ENCODE measurements at places on chromosomes 7 and 10.
A peak's percentile ranks its signal among the peaks of the same experiment; 100 is the strongest.

DNA sequence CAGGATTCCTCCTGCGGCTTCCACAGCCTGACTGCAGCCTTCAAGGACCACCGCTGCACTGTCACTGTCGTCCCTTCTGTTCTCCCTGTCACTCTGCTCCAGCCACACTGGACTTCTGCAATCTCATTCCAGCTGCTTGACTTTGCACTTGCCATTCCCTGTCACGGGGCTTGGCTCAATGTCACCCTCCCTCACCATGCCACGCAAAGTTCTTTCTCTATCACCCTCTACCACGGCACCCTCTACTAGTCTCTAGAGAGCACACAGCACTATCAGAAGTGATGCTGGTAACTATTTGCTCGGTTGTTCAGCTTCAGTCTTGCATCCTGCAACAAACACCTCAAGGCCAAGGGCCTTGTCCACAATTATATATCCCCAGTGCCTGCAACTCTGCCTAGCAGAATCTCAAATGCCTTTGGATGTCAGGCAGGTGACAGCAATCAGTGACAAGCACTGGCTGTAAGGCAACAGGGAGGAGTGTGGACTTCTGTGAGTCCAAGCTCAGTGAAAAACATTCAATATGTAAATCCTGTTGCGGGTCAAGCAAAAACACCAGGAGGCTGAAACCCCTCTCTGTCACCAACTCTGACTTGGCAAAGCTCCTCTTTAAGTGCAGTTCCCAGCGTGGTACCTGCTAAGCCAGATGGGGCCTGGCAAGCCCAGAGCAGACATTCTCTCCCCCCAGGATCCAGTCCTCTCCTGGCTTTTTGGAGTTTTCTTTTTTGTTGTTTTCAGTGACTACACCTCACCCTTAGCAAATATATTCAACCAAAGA, 259.9 kb downstream of the FGFR2 start:
- no peak for DNase-seq

GRCh38 chr7:45718464-45719330, 144.5 kb downstream of the ADCY1 start:
- DNase-seq, result no peak

GRCh38 chr7:1555813-1556543, at the start of gene TMEM184A:
TSS of gene TMEM184A (minus strand) at chr7:1556205. CDS start at chr7:1555484, 721 bp downstream.
- DNase-seq, result no peak

DNA sequence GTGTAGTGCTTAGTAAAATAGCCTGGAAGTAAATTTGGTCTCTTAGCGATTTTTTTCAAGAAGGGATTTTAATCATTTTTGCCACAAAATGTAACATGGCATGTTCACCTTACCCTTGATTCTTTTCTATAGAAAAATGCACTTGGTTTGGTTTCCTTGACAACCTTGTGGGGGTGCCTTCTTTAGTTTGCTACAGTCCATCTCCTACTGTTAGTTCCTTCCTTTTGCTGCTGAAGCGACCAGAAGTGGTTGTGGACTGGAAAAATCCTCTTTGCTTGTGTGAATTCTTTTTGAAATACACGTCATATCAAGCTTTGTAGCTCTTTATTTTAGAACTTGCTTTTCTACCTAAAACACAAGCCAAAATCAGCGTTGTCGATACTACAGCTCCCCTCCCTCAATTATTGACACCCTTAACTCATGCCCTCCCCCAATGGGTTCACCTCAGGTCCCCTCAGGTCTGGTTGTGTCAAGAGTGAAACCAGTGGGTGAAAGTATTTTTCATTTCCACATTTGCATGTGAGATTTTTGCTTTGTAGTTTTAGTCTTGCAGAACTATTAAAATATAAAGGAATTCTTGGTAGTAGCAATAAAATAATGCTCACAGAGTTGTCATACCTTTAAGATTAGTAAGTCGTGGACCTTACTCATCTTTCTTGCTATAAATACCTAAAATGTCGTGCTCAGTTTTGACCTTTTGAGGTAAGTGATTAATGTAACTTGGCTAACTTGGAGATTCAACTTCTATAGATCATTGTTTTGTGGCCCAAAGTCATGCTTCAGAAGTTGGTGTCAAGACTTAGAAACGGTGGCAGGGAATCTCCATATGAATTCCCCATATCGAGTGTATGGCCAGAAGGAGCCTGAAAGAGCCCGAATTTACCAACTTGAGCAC, 1.5 kb downstream of the ACTR3B start:
- DNase-seq, result no peak

GRCh38 chr10:35391954-35392262, 55.6 kb downstream of the CCNY start:
- no peak for DNase-seq

- DNase-seq, result no peak
These were observed 3.9 kb upstream of the SGPL1 start for GRCh38 chr10:70811881-70812280.

DNA sequence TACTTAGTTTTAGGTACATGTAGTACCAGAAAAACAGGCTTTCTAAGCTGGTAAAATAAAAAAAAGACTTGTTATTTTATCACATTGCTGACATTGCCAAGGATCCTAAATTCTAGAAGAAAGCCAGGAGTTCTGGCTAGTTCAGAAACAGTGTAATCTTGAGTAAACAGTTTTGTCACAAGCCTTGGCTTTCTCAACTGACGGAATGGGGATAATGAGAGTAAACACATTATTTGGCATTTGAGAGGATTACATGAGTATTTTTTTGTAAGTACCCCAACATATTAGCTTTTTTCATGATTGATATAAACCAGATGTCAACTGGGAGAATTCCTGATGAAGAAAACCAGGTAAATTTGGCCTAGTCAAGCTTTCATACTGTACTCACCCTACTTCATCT, 269.8 kb downstream of the SORCS1 start:
- no peak for DNase-seq

DNA sequence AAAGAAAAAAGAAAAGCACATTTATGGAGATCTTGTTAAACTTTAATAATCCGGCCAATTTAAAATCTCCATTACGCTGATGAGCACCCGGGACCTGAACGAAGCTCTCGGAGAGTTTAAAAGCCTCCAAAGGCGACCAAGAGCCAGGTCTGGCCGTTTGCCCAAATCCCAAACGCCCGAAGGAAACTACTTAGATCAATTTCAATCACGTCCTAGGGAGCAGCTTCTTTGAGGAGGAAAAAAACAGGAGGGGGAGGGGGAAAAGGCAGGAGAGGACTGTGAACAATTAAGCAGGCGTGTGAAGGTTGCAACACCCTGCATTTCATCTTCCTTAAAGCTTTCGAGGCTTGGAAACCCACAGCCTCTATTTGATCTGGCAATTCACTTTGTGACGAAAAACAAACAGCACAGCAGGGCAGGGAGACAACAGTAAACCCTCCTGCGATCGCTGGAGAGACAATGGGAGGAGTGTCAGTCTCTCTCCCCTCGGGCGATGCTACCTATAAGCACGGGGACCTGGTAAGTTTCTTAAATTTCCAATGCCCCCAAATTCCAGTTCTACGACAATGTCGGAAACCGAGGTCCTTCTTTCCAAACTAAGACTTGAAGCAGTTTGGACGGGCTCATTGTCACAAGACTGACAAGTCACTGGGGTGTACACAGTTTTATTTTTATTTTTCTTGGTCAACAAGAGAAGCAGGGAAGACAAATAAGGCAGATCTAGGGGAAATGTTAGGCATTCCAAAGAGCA, 1.2 kb downstream of the KLF6 start:
- no peak for DNase-seq

- no peak for DNase-seq
These were observed 12.3 kb upstream of the MYPN start for GRCh38 chr10:68096913-68097516.

GRCh38 chr10:121352231-121352855, 245.9 kb downstream of the FGFR2 start:
- peak; percentile 1 for DNase-seq

GRCh38 chr10:23158370-23158769, 33.7 kb upstream of the PTF1A start:
- peak; percentile 20 for DNase-seq

DNA sequence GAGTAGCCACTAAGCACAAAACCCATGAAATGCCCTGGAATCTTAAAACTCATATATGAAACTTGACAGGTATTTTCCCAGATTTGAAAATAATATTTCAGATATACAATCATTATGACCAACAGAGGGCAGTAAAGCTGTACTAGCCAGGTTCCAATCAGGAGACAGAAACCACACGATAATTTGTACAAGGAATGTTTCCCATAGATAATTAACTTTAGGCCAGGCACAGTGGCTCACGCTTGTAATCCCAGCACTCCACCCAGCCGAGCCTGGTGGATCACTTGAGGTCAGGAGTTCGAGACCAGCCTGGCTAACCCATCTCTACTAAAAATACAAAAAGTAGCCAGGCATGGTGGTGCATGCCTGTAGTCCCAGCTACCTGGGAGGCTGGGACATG, 31.0 kb upstream of the NUB1 start:
- DNase-seq, result no peak

- no peak for DNase-seq
These were observed 164.9 kb upstream of the RNF32 start for GRCh38 chr7:156475666-156476065.

- no peak for DNase-seq
These were observed 49.6 kb upstream of the MYL10 start for GRCh38 chr7:101678658-101679057.

DNA sequence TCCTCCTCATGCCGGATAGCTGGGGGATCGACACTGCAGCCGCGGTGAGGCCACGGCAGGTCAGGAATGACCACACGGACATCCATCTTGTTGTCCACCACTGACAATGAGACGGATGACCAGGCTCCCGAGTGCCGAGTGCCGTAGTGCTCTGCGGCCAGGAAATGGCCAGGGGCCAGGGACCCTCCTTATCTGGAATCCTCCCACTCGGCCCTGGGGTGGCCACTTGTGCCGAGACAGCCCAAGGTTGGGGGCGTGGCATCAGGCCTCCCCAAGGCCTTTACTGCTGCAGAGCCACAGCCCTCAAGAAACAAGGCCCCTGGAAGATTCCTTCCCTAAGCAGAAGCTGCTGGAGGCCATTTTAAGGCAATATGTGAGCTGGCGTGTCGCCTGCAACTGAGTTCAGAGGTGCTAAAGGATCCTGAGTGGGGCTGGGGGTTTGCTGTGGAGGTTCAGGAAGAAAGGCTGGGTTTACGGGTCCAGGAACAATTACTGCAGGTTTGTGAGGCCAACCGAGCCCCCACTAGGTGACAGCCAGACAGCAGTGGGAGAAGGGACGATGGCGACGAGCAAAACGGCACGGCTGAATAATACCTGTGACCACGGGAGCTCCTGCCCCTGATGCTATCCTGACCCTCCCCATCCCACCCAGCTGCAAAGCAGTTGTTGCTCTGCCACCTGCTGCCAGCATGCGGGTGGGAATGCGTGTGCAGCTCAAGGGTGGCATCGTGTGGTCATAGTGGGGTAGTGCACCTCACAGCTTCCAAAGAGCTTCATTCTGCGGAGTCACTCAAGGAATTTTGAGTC, 31.6 kb upstream of the LEP start:
- peak; percentile 31 for DNase-seq

DNA sequence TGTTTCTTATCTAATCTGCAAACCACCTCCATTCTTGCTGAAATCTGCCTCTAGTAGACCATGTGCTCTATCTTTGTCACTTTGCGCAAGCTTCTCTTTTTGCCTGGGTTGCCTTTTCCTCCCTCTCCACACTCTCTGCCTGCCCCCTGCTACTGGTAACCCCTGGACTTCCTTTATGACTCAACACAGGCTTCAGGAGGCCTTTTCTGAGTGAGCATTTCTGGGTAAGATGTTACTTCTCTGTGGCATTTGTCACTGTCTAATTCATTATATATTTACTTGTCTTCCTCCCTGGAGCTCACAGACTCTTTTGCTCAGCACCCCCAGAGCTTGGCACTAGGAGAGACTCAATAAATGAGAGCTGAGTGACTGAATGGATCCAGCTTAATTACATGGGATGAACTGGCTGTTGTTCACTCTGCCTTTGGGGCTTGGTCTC, 8.4 kb downstream of the GOLGA7B start:
- no peak for DNase-seq

DNA sequence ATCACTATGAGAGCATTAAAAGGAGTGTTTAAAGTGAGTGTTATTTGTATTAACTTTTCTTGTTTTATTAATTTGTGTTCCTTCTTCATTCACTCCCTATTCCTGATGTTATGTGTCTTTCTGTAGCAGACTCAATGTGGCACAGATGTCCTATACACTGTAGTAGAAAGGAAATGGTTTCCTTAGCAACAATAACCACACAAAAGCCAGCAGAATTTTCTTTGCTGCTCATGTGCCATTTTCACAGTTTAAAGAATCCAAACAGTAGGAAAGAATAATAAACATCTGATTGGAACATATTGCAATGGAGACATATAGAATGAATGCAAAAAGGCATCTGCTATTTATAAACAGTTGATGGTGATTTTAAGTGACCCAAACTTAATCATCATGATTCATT, 763.6 kb downstream of the PHTF2 start:
- no peak for DNase-seq

DNA sequence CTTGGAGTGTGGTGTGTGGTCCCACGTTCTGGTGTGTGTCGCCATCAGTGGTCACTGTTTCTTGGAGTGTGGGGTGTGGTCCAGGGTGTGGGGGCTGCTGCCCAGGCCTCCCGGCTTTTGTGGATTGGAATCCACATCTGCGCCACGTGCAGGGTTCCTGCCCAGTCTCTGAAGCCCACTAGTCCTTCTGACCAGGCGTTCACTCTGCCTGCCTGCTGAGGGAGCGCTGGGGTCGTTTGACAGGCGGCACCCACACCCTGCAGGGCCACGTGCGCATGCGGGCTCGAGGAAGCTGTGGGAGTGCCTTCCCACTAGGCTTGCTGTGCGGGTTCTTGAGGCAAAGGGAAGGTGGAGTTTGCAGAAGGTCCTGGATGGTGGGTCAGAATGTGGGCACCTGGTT, 51.4 kb downstream of the INPP5A start:
- no peak for DNase-seq

- no peak for DNase-seq
These were observed 104.4 kb downstream of the PTPRE start for GRCh38 chr10:128011059-128011979.

Data from forelimb muscle (tissue), 1 donor.